ENCODE measurements at places on chromosomes 2 and 18.

DNA sequence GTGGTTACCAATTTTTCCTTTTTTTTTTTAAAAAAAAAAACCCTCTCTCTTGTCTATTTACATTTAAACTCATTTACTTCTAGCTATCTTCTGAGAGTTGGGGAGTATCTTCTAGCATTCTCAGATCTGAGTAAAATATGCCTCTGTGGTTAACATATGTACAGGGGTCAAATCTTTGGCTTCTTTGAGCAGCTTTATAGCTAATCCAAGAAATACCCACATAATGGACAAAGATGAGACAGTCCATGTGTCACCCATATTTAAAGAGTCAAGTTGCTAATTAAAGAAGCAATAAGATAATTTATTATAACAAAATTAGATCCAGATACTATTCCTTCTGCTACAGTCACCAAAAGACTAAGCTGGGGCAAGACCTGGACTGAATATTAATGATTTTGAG is 139.0 kb upstream of the HNRNPA3 start:
- no peak for DNase-seq

GRCh38 chr2:26716769-26717168 is 24.2 kb downstream of the KCNK3 start:
- DNase-seq, result no peak

GRCh38 chr2:67954093-67954748 is 108.6 kb downstream of the C1D start:
- DNase-seq, result no peak

- no peak for DNase-seq
These were observed 503.7 kb downstream of the TMEM182 start for GRCh38 chr2:103265521-103265920.

GRCh38 chr2:179174240-179174639 is 90.4 kb downstream of the SESTD1 start:
- DNase-seq, result no peak

DNA sequence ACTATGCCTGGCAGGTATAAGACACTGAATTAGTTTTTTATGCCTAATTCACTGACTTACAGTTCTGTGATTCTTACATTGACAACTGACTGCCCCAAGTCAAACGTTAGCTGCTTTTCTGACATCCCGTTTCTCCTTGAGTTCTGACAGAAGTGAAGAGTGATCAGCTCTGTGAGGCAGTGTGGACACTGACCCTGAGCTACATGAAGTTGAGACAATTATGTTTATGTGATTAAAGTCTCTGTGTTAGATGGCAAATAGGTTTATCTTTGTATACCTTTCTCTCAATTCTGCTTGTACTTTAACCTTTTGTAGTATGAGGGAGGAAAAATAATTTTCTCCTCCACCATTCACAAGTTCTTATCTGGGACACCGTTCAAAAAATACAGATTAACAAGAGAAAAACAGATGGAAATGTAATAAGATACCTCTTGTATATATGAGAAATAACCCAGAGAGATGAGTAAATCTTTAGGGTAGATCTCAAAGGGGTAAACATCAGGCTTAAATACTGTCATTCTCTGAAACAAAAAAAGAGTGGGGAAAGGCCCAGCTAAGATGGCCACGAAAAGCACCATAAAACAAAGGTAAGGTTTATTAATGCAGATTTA is 85.4 kb upstream of the B3GNT2 start:
- DNase-seq, result no peak

GRCh38 chr2:20313659-20314058 is 37.0 kb downstream of the PUM2 start:
- DNase-seq, result no peak

- no peak for DNase-seq
These were observed 37.9 kb downstream of the NBEAL1 start for GRCh38 chr2:203052539-203052938.

DNA sequence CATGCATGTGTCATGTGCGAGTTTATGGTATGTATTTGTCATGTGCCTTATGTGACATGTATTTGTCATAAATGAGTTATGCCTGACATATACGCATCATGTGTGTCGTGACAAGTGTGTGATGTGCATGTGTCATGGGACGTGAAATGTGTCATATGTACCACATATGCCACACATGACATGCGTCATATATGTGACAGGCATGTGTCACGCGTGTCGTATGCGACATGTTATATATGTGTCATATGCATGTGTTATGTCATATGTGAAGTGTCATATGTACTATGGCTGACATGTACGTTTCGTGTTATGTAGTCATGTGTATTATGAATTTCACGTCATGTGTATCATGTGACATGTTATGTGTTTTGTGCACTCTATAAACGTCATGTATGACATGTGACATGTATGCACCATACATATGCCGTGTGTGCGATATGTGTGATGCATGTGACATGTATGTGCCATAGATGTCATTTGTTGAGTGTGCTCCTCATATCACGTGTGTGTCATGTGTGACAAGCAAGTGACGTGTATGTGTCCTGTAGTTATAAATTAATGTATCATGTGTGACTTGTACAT is 2152.3 kb upstream of the PIK3C3 start:
- DNase-seq, result no peak

DNA sequence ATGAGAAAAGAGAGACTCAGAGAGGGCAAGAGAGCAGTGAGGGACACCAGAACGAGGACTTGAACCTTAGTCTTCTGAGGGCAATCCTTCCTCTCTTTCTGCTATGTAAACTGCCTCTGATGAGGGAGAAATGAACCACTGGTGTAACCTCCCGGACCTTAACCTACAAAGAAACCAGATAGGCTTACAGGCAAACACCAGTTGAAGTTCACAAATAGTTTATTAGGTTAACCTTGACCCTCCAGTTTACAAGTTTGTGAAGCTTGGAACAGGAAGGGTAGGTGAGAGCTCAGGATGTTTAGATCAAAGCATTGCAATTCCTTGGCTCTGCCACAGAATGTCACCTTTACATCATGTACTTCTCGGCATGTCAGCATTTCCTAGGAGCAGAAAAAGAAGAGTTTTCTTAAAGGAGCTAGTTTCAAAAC is 486.4 kb upstream of the SPRED2 start:
- DNase-seq, result no peak

GRCh38 chr2:1868683-1869141 is 124.4 kb upstream of the PXDN start:
- no peak for DNase-seq

DNA sequence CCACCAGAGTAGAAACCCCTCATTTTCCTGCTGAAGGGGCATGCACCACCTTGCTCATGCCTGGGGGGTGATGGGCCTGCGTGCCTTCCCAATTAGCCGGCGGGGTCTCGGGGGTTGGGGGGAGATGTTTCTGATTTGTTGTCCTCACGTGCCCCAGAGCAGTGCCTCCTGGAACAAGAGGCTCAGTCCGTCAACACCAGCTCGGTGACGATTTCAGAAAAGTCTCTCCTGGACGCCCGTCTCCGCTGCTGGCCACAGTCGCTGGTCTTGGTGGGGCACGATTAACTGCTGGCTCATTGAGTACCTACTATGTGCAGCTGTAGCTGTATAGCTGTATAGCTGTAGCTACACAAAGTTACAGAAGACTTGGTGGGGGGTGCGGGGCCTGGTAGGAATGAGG is 4.4 kb downstream of the ACKR3 start:
- DNase-seq, result no peak

GRCh38 chr2:105515581-105516415 is 116.9 kb upstream of the FHL2 start:
- no peak for DNase-seq

DNA sequence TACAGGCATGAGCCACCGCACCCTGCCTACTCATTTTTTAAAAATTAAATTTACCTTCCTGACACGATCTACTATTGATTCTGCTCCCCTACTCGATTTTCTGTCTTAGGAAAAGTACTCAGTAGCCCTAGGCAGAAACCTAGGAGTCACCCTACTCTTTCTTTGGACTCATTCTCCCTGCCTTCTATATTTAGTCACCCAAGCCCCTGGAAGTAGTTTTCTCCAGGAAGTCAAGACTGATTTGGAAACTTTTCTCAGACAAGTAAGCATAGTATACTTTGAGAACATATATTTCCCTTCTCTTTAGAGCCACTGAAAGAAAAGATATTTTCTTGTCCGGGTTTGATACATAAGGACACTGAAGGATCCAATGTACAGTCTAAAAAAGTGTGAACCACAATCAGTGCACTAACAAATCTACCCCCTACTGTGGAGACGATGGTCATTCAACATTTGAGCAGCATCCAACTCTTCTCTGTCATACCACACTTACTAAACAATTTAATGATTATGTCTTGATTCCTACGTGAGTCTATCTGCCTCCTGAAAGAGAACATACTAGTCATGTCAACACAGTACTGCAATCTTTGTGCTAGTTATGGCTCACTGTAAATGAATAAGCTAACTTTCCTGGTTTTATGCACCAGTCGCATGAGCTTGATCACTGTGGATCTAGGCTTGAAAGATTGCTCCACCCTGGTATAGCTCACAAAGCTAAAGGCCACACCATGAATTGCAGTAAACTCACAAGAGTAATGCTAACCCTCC is 19.8 kb downstream of the YWHAQ start:
- DNase-seq, result no peak

GRCh38 chr2:17615147-17615546 is 74.7 kb downstream of the VSNL1 start:
- no peak for DNase-seq

- no peak for DNase-seq
These were observed 47.5 kb upstream of the TWSG1 start for GRCh38 chr18:9287036-9287435.

GRCh38 chr2:172070936-172071335 is 14.4 kb upstream of the DLX1 start:
- no peak for DNase-seq

GRCh38 chr18:38693104-38693503 is 1127.5 kb upstream of the CELF4 start:
- DNase-seq, result no peak

- DNase-seq, result no peak
These were observed 23.9 kb downstream of the CALCRL start for GRCh38 chr2:187424146-187424545.

- no peak for DNase-seq
These were observed 41.6 kb upstream of the SH3BP4 start for GRCh38 chr2:234910186-234910679.

DNA sequence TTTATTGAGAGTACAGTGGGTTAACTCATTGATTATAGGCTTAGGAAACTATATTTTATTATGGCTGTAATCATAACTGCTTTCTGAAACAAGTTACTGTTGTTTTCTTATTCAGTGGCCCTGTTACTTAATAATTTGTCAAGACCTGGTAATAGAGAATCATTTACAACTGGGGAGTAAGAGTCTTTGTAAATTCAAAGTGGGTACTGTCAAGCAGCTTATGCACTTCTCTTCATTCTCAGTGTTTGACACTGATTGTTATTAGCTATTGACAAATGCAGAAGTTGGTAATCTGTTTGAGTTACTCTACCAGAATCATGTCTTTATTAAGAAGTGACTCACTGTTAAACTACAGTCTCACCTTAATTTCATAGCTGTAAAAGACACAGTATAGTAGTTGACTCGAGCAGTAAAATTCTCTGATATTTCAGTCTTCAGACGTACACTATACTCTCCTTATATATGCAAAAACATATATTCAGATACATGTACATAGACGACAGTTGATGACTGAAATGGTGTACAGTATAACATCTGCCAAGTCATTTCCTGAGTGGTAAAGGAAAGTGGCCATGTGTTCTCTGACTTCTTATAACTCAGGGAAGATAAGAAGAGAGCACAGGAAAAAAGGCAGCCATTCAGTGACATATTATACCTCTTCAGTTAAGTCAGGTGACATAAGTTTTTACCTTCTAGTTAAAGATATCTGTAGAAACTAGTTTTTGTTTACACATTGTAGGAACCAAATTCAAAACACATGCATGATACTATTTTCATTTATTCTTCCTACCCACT is 36.0 kb upstream of the TTC27 start:
- peak; percentile 40 for DNase-seq

DNA sequence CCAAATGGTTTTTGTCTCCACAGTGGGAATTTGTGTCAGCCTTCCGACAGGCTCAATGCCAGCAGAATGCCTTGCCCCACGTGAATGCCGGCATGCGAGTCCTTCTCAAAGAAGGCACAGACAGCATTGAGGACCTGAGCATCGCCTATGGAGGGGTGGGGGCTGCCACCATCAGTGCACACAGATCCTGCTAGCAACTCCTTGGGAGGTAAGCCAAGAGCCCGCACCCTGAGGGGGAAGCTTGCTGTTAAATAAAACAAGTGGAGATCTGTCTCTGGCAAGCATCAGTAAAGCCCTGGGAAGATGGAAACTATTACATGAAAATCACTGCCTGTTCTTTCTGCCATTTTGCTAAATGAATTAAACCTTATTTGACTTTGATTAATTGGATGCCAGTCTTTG is 67.5 kb upstream of the BZW1 start:
- DNase-seq, result no peak

- DNase-seq, result no peak
These were observed 51.9 kb downstream of the ASAP2 start for GRCh38 chr2:9258501-9258900.

- DNase-seq, result no peak
These were observed 23.0 kb downstream of the SERTAD2 start for GRCh38 chr2:64630752-64631151.

DNA sequence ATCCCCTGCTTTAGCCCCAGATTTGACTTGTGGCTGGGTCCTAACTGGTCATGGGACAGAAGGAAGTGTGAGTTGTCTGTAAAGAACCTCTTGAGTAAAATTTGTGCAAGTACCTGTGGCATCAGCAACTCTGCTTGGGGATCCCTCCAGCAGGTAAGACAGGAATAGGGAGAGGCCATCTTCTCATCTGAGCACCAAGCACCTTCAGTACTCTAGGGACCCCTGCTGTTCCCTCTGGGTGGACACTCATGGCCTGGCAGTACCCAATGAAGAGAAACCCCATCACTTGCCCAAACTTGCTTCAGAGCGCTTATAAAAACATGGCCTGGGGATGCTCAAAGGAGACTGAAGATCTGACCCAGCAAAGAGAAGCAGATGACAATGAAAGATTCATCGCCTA is 297.8 kb downstream of the SP3 start:
- no peak for DNase-seq

GRCh38 chr2:230601510-230601909 is 111.1 kb upstream of the CAB39 start:
- DNase-seq, result peak; percentile 63

GRCh38 chr18:52874774-52875173 is 534.8 kb downstream of the DCC start:
- no peak for DNase-seq

- DNase-seq, result no peak
These were observed 131.2 kb downstream of the AGPS start for GRCh38 chr2:177523781-177524180.

DNA sequence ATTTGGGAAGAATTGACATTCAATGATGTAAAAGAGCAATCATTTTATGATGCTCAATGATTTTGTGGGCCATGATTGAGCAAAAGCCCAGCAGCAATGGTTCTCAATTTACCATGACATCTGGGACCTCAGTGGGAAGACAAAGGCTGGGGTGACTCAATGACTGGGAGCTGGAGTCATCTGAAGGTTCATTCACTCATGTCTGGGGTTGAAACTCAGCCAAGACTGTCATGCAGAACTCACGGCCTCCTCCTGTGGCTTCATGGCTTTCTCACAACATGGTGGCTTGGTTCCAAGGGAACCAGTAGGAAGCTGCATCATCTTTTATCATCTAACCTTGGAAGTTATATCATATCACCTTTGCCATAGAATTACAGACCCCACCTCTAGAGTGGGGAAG is 45.1 kb upstream of the CD226 start:
- DNase-seq, result no peak

GRCh38 chr2:217413193-217413592 is 553.3 kb upstream of the TNP1 start:
- no peak for DNase-seq
